ENCODE measurements at places on chromosomes 2 and 18. TPM values are rescaled to one million over a fixed set of nuclear protein-coding genes. Genes with fewer than 3 reads are reported as not detected.
A peak's percentile ranks its signal among the peaks of the same experiment; 100 is the strongest.

DNA sequence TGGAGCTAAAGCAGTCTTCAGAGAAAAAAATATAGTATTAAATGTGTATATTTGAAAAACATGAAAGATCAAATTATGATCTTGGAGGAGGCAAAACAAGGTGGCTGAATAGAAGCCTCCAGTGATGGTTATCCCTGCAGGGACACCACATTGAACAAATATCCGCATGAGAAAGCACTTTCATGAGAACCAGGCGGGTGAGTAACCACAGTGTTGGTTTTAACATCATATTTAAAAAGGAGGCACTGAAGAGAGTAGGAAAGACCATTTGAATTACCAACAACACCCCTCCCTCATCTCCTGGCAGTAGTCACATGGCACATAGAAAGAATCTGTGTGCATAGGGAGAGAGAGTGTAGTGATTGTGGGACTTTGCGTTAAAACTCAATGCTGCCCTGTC, 759.6 kb upstream of the NRXN1 start:
- H3K4me1 ChIP-seq, result no peaks in the 10 kb centered on the region
- no peaks in the 10 kb centered on the region for H3K27me3 ChIP-seq
- no peak for DNase-seq
- H3K4me3 ChIP-seq, result no peak overlapping the region
- H3K27ac ChIP-seq, result no peak overlapping the region

The PRKAG3 gene
- not detected for total RNA-seq

The TDRD15 gene
- not detected for total RNA-seq

The HOXD12 gene
- total RNA-seq, result not detected

The SLC25A52 gene
- 0.22 TPM for total RNA-seq

The POMC gene
- total RNA-seq, result 6.2 TPM

DNA sequence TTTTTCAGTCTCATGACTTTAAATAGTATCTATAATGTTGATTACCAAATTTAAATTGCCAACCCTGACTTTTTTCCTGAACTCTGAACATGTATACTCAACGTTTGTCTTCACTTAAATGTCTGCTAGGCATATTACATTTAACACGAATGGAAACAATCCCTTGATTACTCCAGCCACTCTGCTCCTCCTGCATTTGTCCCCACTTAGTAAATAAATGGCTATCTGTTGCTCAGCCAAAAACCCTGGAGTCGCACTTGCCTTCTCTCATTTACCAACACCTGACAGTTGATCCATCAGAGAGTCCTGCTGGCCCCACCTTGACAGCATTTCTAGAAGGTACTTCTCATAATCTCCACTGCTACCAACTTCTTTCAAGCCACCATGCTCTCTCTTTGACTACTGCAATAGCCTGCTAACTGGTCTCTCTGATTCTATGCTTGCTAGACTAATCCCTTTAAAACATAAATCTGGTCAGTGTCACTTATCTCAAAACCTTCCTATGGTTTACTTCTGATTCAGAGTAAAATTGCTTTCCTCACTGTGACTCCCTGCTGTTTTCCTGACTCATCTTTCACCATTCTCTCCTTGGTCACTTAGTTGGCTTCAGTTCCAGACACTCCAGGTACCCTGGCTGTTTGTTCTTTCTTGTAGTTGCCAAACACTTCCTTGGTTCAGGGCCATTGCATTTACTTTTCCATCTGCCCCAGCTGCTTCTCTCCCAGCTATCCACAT, 31.9 kb downstream of the SPAG16 start:
- H3K4me3 ChIP-seq, result no peak overlapping the region
- no peaks in the 10 kb centered on the region for H3K36me3 ChIP-seq
- no peaks in the 10 kb centered on the region for H3K4me1 ChIP-seq

DNA sequence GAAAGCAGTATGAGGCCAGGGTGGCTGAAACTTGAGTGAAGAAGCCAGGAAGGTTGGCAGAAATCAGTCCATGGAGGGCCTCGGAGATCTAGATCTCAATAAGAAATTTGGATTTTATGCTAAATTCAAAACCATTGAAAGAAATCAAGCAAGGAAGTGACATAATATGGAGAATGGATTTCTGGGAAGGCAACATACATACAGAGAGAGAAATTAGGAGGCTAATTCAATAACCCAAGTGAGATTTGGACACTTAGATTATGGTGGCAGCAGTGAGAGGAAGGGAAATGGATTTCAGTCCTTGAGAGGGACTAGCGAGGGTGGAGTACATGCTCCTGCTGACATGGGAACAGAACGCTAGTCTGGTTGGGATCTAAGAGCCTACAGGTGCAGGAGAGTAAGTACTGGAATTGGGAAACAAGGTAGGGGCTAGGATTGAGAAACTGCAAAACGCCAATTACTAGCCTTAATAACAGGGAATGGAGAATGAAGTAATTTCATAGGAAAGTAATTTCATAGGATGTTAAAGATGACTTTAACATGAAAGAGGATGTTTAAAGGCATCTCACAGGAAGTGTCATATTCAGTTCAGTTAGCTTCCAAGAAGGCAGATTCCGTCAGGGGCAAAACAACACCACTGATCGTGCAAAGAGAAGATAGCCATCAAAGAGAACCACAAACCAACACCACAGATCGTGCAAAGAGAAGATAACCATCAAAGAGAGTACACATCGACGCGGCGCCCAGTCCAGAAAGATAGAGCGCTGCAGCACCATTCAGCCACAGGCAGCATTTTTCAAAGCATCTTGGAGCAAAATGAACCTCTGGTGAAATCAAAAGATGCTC, 27.2 kb downstream of the CDKL4 start:
- H3K4me3 ChIP-seq, result peak overlapping the region; percentile 42
- H3K36me3 ChIP-seq, result no peaks in the 10 kb centered on the region
- DNase-seq, result peak; percentile 89

DNA sequence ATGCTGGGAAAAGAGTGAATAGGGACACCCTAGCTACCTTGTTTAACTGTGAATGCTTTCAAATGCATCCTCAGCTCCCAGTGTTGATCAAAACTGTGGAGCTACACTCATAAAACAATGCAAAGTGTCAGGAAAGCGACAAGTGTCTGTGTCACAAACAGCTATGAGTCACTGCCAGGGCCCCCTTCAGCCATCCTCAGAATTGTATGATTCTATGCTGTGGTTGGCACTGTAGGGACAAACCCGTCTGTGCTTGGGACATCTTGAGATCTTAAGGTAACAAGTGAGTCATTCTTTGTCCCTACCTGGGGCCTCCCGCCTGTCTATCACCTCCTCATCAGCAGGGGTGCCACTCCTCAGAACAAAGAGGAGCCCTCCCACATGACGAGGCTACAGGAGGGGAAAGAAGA, 42.4 kb downstream of the KLF7 start:
- no peaks in the 10 kb centered on the region for H3K27me3 ChIP-seq
- no peak for DNase-seq
- H3K27ac ChIP-seq, result no peak overlapping the region
- H3K4me3 ChIP-seq, result no peak overlapping the region
- H3K4me1 ChIP-seq, result no peaks in the 10 kb centered on the region

- no peaks in the 10 kb centered on the region for H3K36me3 ChIP-seq
- peak overlapping the region; percentile 72 for H3K27ac ChIP-seq
- DNase-seq, result no peak
- H3K4me3 ChIP-seq, result peak overlapping the region; percentile 82
- H3K4me1 ChIP-seq, result peaks cover 18% of the 10 kb centered on the region
These were observed 941 bp upstream of the MPPE1 start for GRCh38 chr18:11909061-11909455.

The KCNIP3 gene
- not detected for total RNA-seq

DNA sequence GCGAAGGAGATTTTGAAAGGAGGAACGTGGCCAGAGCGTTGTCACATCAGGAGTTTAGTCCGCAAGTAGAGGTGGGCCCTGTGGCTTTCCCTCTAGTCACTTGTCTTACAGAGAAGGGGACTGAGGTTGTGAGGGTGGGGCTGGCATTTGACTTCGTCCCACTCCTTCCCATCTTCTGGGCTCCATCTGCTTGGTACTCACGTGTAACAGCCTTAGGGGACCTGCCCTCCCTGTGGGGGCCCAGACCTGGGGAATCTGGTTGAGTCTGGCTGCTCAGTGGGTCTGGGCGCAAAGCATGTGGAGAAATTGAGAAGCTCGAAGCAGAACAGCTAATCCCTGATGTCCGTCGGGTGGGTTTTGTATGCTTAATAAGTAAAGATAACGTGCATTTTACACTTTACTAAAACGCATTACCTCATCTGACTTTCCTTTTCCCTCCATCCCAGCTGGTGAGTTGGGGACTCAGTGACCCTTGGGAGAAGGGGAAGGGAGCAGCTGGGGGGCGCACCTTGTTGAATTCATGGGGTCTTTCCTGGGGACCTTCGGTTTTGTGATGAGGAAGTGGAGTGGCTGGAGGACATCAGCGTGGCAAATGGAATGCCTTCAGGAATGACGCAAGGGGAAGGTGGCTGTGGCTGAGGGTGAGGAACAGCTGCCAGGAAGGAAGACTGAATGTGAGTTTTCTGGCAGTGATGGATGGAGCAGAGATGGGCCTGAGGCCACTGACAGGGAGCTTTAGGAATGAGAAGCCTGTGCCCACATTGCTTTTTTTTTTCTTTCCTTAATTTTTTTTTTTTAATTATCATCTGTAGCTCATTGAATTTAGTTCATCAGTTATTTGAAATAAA, 44.8 kb downstream of the ASAP2 start:
- no peaks in the 10 kb centered on the region for H3K36me3 ChIP-seq
- no peak overlapping the region for H3K27ac ChIP-seq
- H3K4me1 ChIP-seq, result no peaks in the 10 kb centered on the region

DNA sequence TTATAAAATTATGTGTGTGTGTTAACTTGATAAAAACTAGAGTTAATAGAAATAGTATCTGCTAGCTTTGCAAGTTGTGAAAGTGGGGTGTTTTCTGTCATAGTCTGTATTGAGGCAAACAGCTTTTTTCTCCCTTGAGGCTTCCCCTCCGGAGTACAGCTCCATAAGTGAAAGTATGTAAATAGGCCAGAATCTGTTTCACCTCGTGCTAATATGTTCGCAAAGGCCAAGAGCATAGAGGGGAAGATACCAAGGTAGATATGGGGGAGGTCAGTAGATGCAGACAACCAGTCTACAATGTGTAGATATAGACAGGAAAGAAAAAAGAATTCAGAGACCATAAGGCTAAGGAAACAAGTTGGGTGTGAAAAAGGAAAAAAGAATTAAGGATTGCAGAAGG, 72.9 kb downstream of the PTRHD1 start:
- no peaks in the 10 kb centered on the region for H3K36me3 ChIP-seq
- no peaks in the 10 kb centered on the region for H3K27me3 ChIP-seq
- no peak overlapping the region for H3K4me3 ChIP-seq
- no peak for DNase-seq
- no peaks in the 10 kb centered on the region for H3K4me1 ChIP-seq

The TRABD2A gene
- total RNA-seq, result 20.3 TPM

The CABLES1 gene
- 8.9 TPM for total RNA-seq

- peaks cover 38% of the 10 kb centered on the region for H3K4me1 ChIP-seq
- H3K27me3 ChIP-seq, result no peaks in the 10 kb centered on the region
- H3K4me3 ChIP-seq, result no peak overlapping the region
- no peak for DNase-seq
- H3K27ac ChIP-seq, result no peak overlapping the region
These were observed 539.5 kb downstream of the RNF144A start for GRCh38 chr2:7456762-7457161.

DNA sequence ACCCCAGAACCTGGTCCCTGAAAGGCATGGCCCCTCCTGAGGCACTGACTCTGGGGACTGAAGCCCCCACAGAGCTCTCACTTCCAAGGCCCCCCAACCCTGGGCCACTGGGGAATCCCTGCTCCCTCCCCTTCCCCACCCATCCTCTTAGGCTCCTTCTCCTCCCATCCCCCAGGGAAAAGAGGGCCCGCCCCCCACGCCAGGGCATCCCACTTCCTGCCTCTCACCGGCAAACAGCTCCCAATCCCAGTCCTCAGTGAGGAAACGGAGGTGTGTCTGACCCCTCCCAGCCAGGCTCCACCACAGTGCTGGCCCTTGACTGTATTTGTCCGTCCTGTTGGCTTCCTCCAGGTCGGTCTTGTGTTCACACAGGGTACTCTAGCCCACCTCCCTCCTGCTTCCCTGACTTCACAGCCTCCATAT, 35.0 kb upstream of the PTMA start:
- H3K4me1 ChIP-seq, result peaks cover 7% of the 10 kb centered on the region
- H3K36me3 ChIP-seq, result no peaks in the 10 kb centered on the region

DNA sequence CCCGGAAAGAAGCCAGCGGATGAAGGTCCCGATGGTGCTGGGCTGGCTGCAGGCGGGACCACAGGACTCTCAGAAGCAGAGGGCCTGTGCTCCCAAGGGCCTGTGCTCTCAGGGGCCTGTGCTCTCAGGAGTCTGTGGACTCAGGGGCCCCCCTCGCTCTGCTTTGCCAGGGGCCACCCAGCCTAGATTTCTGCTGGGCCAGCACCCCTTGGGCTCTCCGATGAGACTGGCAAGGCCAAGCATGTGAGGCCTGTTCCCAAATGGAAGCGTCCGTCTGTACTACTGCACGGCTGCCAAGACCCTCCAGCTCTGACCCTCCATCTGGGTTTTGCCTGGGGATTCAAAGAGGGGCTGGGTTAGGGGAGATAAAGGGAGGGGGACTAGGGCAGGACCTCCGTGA, 54.6 kb downstream of the SH3BP4 start:
- no peaks in the 10 kb centered on the region for H3K27me3 ChIP-seq
- no peak for DNase-seq
- no peaks in the 10 kb centered on the region for H3K36me3 ChIP-seq
- H3K4me1 ChIP-seq, result no peaks in the 10 kb centered on the region
- no peak overlapping the region for H3K4me3 ChIP-seq

DNA sequence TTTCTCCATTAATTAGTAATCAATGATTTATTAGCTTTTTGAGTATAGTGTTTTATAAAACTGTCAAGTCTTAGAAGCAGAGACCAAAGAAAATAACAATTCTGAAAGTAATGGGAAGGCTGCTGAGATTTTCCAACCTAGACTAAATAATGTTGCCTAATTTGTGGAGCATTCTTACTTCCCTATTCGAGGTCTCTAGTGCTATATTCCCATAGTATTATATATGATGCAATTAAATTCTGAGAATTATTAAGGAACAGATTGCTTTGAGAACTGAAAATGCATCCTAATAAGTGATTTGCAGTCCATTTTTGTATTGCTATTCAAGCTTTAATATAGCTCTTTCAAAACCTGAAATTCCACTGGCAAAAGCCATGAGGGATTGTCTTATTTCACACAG, 27.7 kb upstream of the DOCK10 start:
- no peaks in the 10 kb centered on the region for H3K27me3 ChIP-seq
- H3K4me1 ChIP-seq, result peaks cover 2% of the 10 kb centered on the region
- no peak for DNase-seq
- H3K27ac ChIP-seq, result no peak overlapping the region
- H3K36me3 ChIP-seq, result no peaks in the 10 kb centered on the region

- H3K27me3 ChIP-seq, result no peaks in the 10 kb centered on the region
- H3K4me1 ChIP-seq, result no peaks in the 10 kb centered on the region
- DNase-seq, result no peak
- no peak overlapping the region for H3K4me3 ChIP-seq
- no peaks in the 10 kb centered on the region for H3K36me3 ChIP-seq
These were observed 12.3 kb upstream of the MEP1B start for GRCh38 chr18:32177530-32177929.

The CCL20 gene
- total RNA-seq, result 3.5 TPM

DNA sequence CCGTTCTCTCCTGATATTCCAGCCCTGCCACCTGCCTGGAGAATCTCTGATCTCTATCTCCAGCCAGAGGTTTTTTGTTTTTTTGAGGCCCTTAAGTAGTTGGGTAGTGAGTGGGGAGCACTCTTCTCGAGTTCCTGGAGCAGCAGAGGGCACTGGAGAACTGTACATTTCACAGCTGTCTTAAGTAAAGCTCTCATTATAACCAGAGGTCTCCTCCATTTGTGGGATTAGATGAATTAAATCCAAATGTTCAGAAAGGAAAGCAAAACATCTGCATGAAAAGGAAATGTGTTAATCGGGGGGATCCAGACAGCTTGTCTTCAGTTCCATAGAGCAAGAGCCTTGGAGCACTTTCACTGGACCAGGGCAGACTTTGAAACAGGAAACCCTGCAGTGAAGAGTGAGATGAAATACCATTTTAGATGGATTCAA, 32.8 kb downstream of the AOX1 start:
- H3K36me3 ChIP-seq, result no peaks in the 10 kb centered on the region
- no peak for DNase-seq
- no peaks in the 10 kb centered on the region for H3K4me1 ChIP-seq
- no peak overlapping the region for H3K27ac ChIP-seq
- no peaks in the 10 kb centered on the region for H3K27me3 ChIP-seq

Measured in CD8-positive, alpha-beta memory T cell (primary cell).